Stromal cell of bone marrow (primary cell): ENCODE measurements at places on chromosomes 12 and 14.

DNA sequence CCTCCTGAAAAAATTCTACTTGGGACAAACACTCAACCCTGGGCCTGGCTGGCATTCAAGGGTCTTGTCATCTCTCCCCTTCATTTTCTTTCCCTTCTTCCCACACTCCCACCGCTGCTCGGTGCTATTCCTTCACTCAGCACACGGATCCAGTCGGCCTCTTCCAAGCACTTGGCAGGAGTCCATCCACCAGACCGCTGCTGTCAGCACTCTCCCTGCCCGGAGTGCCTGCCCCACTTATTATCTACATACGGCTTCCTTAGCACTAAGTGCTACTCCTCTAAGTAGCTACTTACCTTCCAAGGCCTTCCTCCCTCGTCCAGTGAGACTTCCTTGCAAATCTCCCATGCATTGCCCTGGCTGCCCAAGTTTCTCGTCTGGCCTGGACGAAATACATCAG lies 29.8 kb downstream of the CALM1 start:
- no peak for DNase-seq

- DNase-seq: no peak
Measured at GRCh38 chr12:59887178-59887577, 291.3 kb downstream of the SLC16A7 start.

- DNase-seq: peak; percentile 48
Measured at GRCh38 chr12:111598637-111599452, at the start of gene ATXN2. Gene ATXN2 (minus strand): TSS chr12:111599315. CDS start chr12:111599034, 281 bp downstream.

- DNase-seq: no peak
Measured at GRCh38 chr14:104586832-104587620, 7.5 kb downstream of the C14orf180 start.

- no peak for DNase-seq
Measured at GRCh38 chr12:120844768-120845449, 59.2 kb downstream of the SPPL3 start.

- DNase-seq: no peak
Measured at GRCh38 chr14:21910260-21910659, 236.6 kb upstream of the OR4E1 start.

GRCh38 chr14:35121026-35121886 lies 534 bp downstream of the PPP2R3C start:
- no peak for DNase-seq

DNA sequence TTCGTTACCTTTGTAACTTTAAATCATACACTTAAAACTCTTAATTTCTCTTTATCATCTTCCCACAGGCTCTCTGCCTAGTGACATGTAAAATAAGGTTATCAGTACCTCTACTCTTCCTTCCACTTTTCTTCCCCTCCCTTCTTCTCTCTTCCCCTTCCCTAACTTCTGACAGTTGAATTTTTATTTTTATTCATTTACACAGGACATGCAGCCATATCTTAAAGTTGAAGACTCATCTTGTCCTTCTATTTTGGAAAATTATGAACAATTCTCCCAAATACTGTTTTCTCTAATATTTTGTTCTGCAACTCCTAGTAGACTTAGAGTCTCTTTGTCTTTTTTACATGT lies 263.9 kb downstream of the FBXL14 start:
- DNase-seq: no peak

DNA sequence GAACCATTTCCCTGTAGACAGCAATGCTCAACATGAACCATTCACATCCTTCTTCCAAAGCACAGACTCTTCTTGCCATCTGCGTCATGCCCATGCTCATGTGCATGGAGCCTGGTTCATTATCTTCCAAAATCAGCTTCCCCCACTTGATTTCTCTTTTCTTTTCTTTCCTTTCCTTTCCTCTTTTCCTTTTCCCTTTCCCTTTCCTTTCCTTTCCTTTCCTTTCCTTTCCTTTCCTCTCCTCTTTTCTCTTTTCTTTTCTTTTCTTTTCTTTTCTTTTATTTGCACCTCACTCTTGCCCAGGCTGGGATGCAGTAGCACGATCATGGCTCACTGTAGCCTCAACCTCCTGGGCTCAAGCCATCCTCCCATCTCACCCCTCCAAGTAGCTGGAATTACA lies 37.5 kb downstream of the WIF1 start:
- no peak for DNase-seq

DNA sequence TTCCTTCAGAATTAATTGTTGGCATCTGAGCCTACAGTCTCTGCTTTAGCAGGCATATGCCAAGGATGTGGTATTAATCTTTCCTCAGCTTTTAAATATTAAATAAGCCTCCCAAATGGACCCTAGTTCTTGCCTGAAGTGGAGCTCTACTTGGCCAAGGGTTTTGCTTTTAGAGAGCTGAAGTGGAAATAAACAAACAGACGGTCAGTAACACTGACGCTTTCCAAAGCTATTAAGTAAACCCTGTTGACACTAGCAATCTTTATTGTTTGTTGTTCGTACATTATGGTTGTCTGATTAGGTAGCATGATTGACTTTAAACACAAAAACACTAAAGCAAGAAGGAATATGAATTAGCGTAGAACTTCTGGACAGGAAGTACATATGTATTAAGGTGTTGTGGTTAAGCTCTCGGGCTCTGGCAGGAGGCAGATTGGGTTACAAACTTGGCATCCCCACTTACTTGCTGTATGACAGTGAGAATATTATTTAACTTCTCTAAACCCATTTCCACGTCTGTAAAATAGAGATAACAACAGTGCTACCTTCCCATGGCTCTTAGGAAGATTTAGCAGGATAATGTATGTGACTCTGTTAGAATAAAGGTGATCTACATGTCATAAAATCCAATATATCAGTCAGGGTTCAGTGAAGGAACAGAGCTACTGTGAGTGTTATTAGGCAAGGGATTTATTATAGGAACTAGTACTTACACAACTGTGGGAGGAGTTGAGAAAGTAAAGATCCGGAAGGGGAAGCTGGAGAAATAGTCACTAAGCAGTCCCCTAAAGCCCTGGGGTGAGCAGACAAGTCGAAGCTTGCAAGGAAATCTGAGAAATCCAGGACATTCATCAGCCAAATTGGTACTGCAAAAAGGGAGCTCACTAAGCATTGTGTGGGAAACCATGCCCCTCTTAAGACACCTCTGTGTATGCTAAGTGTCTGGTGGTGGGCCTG lies 92.2 kb upstream of the ATF7IP start:
- DNase-seq: no peak

- peak; percentile 72 for DNase-seq
Measured at GRCh38 chr12:116492703-116493324, 66.4 kb upstream of the MAP1LC3B2 start.

GRCh38 chr12:60012659-60013058 lies 416.8 kb downstream of the SLC16A7 start:
- DNase-seq: no peak

DNA sequence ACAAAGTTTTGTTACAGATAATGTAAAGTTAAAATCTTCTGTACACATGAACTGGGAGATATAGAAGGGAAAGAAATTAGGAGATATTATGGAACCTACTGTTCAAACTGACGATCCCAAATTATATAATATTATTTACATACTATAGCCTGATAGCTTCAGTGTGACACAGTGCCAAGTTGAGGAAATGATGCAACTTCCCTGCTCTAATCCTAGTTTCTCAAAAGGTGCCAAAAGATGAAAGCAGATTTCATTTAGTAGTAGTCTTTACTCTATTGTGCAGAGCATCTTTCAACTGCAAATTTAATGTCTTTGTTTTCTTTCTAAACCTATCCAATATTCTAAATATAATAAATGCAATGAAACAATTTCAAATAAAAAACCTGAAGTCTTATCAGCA lies 46.9 kb downstream of the COCH start:
- DNase-seq: no peak

- no peak for DNase-seq
Measured at GRCh38 chr12:34345801-34346200, 323.5 kb downstream of the ALG10 start.

- DNase-seq: no peak
Measured at GRCh38 chr12:121107681-121108080, 25.0 kb upstream of the P2RX7 start.

DNA sequence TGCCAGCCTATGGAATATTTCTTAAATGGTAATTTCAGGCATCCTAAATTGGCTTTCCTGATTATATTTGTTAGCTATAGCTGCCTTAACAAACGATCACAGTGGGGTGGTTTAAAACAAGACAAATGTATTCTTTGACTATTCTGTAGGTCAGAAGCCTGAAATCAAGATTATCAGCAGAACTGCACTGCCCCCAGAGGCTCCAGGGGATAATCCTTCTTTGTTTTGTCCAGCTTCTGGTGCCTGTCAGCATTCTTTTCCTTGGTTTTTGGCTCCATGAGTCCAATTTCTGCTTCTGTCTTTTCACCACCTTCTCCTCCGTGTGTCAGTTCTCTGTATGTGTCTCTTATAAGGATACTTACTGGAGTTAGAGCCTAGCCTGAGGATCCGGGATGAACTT lies 1282.2 kb upstream of the USP15 start:
- DNase-seq: no peak

GRCh38 chr12:30180602-30181001 lies 396.9 kb upstream of the TMTC1 start:
- no peak for DNase-seq

DNA sequence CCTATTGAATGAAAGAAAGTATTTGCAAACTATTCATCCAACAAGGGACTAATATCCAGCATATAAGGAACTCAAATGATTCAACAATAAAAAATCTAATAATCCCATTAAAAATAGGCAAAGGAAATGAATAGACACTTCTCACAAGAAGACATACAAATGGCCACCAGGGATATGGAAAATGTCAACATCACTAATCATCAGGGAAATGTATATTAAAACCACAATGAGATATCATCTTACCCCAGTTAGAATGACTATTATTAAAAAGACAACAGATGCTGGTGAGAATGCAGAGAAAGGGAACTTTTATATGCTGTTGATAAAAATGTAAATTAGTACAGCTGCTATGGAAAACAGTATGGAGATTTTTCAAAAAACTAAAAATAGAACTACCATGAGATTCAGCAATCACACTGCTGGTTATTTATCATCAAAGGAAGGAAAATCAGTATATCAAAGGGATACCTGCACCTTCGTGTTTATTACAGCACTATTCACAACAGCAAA lies 89.3 kb downstream of the GARIN6 start:
- no peak for DNase-seq

GRCh38 chr14:88168498-88169165 lies 154.4 kb downstream of the KCNK10 start:
- peak; percentile 21 for DNase-seq

DNA sequence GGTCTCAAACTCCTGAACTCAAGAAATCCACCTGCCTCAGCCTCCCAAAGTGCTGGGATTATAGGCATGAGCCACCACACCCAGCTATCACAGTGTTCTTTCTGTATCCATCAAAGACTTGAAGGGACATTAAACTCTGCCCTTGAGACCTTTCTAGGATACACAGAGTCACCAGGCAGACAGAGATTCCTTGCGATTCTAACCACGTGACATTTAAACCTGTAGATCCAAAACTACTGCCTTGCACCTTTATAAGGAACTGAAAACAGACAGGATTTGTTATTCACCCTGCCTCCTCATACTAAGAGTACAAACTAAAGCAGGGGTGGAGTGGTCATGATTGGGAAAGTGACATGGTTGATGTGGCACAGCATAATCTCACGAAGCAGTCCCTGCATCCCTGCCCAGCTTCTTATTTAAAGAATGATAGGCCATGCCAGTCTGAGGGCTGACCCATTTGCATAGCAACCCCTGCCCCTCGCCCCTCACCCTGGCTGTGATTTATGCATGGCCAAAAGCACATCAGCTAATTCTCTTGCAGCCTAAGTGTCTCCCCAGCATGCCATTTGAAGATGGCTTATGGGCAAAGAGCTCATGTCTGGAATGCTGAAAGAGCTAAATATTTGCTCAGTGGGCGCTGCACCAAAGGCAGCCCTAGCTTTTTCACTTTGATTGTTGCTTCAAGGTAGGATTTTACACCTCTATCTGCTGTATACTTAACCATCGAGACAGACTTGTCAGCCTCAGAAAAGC lies 43.2 kb upstream of the MYBPC1 start:
- no peak for DNase-seq

- DNase-seq: no peak
Measured at GRCh38 chr14:96197969-96198368, 6.7 kb upstream of the BDKRB2 start.

GRCh38 chr14:74733221-74733620 lies 20.3 kb downstream of the FCF1 start:
- DNase-seq: no peak

GRCh38 chr12:5059358-5059757 lies 15.7 kb downstream of the KCNA5 start:
- DNase-seq: no peak

DNA sequence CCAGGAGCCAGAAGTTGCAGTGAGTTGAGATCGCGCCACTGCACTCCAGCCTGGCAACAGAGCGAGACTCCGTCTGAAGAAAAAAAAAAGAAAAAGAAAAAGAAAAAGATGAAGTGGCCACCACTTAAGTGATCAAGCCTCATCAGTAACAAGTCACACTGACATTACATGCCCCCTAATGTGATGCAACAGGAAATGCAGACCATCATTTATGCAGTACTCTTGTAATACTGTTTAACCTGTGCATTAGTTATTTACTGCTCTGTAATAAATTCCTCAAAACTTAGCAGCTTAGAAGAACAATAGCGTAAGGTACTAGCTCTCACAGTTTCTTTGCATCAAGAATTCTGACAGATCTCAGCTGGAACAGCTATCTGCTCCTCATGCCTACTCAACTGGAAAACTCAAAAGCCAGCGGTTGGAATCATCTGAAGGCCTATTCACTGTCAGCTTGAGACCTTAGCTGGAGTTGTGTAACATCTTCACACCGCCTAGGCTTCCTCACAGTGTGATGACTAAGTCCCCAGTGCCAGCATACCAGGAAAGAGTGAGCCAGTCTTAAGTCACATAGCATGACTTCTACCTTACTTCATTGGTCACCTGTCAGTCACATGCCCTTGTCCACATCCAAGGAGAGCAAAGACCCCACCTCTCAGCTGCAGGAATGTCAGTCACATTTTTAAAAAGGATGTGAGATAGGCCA lies 31.5 kb downstream of the EPS8 start:
- peak; percentile 89 for DNase-seq

DNA sequence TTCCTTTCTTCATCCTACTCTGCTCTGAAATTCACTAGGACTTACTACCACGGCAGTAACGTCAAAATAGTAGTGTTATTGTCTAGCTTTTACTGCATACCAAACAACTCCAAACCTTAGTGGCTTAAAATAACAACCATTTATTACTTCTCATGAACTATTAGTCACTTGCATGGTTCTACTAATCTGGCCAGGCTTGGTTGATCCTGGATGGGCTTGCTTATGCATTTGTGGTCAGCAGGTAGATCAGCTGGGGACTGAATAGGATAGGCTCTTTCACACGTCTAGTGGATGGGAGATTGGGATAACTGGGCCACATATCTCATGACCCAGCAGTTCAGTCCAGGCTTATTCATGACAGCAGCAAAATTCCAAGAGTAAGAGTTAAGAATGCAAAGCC lies 9.4 kb upstream of the SLC35F4 start:
- DNase-seq: no peak

- DNase-seq: no peak
Measured at GRCh38 chr14:95699412-95699811, 13.2 kb downstream of the TCL1B start.
